Uterus (tissue), 4 donors: ENCODE measurements at places on chromosomes 7 and 10. TPM values are rescaled to one million over a fixed set of nuclear protein-coding genes. Genes with fewer than 3 reads are reported as not detected.

DNA sequence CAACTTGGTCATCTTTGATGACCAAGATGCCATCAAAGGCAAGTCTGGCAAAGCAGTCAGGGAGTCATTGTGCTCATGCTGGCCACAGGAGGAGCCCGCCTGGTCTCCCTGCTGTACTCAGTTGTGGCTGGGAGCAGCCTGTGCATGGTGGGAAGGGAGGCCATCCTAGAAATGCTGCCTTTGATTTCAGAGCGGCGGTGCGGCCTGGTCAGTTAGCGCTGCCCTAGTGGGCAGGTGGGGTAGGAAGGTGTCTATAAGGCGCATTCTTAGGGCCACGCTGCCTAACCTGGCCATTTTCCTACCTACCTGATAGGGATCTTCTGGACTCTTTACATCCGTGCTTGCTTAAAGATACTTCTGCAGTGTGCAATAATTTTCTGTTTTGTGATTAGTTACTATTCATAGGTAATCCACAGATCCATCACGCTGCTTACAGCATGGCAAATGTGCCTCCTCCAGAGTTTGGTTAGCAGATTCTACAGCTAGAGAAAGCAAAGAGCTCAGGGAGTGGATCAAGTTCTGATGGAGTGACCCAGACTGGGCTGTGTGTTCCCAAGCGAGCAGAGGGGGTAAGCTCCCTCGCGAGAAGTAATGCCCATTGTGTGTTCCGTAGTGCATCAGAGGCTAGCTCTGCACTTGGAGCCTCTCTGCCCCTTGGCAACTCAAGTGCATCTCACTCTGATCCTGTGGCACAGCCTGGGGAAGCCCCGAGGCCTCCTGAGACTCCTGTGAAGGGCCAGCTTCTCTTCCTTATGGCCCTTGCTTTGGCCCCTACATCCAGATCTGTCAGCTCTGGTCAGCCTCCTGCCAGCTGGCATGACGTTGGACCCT lies 970.1 kb upstream of the ZNF722 start:
- no peak for DNase-seq

DNA sequence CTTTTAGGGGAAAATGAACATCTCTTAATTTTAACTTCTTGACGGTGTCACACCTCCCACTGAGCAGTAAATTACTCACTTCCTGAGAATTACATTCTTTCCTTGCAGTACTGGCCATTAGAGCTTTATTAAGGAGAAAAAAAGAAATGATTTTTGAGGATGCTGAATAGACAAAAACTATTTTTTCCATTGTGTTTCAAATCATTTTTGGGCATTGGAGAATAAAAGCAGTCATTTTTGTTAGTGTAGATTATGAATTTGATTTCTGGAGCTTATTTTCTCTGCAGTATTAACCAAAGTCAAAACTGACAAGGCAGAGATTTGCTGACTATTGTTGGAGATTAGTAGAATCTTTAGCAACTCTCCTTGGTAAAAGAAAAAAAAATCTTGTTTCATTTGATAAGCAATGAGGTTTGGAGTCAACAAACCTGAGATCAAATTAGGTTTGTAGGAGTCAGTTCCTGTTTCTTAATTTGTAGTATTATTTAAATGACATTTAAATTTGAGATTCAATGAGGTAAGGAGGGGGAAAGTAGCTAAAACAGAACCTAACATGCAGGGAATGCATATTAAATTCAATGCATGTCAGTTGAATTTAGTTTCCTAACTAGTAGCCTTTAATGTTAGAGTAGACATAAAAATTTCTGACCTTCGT lies 70.6 kb downstream of the AP3M1 start:
- no peak for DNase-seq

DNA sequence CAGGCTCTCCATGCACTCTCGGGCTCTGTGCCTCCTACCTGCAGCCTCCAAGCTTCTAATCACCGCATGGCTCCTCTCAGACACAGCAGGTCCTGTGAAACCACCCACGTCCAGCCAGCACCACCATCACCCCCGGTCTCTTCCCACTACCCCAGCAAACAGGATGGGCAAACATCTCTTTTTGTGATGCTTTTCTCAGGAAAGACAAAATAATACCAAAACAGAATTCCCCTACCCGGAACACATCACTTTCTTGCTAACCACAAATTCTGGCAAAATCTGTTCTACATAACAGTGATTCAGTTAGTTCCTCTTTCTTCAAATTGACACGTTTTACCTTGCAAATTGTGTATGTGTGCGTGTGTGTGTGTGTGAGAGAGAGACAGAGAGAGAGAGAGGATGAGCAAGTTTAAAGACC lies 6.5 kb downstream of the SNX8 start:
- DNase-seq, result no peak

DNA sequence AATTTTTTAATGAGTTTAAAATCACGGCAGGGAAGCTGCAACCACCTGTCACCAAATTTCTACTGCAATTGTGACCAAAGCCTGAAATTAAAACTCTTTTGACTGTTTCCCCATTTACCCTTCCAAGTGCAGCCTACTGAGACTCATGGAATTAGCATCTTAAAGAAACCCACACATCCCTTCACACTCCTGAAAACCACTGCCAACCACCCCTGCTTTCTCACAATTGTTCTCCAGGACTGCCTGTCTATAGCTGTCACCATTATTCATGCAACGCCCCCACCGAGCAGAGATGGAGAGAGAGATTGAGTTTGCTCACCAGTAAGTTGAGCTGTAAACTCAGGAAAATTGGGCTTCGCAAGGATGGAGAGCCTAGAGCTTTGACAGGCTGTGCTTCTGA lies 383.8 kb upstream of the SORCS1 start:
- DNase-seq, result no peak

The TRIM56 gene
- 73.0 TPM for total RNA-seq

The SPDYE9 gene
- not detected for total RNA-seq

The CCDC146 gene
- 32.4 TPM for total RNA-seq
